ENCODE measurements at places on chromosomes 11 and 22.

DNA sequence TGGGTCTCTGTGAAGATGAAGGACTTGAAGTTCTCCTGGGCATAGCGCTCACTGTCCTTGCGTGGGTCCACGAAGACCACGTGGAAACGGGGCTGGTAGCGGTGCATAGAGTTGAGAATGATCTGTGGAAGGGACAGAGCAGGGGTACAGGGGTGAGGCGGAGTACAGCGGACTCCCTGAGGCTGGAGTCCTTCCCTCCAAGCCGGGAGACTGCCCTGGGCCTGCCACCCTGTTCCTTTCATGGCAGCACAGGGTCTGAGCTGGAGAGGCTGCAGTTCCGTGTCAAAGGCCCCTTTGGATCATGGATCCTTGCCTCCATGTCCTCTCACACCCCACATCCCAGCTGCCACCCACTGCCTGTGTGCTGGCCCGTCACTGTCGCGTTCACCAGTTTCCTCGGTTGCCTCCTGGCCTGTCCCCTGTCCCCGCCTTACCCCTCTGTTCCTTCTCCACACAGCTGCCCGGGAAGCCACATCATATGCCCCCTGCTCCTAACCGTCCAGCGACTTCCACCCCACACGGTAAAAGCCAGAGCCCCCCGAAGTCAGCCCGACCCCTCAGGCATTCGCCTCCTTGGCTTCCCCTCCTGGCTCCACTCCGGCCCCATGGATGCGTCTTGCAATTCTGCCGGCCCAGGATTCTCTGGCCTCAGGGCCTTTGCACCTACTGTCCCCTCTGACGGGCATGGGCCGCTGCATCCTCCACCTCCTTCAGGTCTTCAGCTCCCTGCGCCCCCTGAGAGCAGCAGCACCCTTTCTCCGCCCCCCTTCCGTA lies 3.4 kb upstream of the NUDT8 start:
- no peak for DNase-seq

- no peak for DNase-seq
These were observed 87.2 kb downstream of the PDHX start for GRCh38 chr11:35003658-35004057.

DNA sequence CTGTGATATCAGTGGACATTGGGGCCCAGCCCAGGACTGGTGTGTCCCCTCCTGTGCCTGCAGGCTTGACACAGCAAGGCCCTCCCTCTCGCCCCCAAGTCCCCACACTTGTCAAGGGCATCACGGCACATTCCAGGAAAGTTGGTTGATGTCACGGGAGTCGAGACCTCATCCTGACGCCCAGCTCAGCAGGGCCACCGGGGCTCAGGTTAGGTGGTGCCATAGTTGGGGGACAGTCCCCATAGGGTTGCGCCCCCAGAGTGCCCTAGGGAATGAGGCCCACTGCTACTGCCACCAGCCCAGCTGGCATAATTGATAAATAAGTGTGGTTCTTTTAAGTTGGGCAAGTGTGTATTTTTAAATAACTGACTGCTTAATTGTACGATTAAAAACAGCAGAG lies 28.3 kb upstream of the GRAMD4 start:
- DNase-seq: no peak

DNA sequence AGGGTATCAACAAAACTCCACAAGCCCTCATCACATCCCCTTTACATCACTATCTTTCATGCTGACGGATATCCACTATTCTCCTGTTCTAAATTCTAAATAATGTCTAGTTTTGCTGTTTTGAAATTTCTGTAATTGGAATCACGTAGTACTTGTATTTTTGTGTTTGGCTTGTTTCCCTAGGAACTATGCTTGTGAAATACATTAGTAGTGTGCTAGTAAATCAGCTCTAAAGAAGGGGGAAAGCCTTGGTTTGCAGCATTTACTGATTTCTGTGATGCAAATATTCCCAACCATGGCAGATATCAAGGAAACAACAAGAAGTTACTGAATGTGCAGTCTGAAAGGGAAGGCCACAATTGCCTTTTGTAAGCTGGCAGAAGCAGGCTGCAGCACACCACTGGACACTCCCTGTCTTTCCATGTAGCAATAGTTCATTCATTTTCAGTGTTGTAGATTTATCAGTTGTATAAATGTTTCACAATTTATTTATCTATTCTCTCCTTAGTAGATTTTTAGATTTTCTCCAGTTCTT lies 4.7 kb upstream of the FOLH1 start:
- DNase-seq: no peak

GRCh38 chr22:46363611-46364321 lies 28.3 kb downstream of the TRMU start:
- DNase-seq: no peak

DNA sequence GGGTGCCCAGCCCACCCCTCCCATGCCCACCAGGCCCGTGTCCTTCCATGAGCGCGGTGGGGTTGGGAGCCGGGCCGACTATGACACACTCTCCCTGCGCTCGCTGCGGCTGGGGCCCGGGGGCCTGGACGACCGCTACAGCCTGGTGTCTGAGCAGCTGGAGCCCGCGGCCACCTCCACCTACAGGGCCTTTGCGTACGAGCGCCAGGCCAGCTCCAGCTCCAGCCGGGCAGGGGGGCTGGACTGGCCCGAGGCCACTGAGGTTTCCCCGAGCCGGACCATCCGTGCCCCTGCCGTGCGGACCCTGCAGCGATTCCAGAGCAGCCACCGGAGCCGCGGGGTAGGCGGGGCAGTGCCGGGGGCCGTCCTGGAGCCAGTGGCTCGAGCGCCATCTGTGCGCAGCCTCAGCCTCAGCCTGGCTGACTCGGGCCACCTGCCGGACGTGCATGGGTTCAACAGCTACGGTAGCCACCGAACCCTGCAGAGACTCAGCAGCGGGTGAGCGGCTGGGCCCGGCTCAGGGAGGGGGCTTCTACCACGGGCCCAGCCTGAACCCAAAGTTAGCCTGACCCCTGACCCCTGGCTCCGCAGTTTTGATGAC lies 3.0 kb downstream of the PKP3 start:
- peak; percentile 50 for DNase-seq

DNA sequence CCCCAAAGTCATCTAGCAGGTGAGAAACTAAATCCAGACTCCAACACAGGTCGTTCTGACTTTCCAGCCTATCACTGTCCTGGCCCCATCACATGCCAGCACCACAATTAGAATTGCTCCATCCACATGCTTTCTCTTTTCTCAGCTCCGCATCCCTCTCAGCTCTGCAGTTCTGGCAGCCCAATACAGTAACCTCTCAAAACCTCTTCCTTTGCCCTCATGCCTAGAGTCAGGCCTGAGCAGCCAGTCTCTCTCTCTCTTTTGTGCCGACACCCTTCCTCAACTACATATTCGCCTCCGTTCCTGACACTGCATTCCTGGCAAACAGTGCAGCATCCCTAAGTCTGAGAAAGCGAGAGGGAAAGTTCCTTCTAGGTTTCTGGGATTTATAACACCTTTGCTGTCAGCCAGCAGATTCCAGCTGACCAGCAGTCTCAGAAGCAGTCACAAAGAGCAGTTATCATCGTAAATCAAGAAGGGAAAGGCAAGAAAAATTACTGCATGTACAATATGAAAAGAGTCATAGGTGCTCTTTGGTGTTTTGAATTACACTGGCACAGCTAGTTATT lies 258.0 kb downstream of the FAT3 start:
- no peak for DNase-seq

- no peak for DNase-seq
These were observed 49.1 kb upstream of the A4GALT start for GRCh38 chr22:42769574-42770447.

DNA sequence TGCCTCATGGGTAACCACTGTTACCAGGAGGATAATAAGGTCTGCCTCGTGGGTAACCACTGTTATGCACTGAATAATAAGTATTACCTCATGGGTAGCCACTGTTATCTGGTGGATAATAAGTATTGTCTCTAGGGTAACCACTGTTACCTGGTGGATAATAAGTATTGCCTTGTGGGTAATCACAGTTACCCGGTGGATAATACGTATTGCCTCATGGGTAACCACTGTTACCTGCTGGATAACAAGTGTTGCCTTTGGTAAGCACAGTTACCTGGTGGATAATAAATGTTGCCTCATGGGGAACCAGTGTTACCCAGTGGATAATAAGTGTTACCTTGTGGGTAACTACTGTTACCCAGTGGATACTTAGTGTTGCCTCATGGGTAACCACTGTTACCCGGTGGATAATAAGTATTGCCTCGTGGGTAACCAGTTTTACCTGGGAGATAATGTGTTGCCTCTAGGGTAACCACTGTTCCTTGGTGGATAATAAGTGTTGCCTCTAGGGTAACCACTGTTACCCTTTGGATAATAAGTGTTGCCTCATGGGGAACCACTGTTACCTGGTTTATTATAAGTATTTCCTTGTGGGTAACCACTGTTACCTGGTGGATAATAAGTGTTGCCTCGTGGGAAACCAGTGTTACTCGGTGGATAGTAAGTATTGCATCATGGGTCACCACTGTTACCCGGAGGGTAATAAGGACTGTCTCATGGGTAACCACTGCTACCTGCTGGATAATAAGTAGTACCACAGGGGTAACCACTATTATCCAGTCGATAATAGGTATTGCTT lies 10.6 kb upstream of the NXPE4 start:
- no peak for DNase-seq

DNA sequence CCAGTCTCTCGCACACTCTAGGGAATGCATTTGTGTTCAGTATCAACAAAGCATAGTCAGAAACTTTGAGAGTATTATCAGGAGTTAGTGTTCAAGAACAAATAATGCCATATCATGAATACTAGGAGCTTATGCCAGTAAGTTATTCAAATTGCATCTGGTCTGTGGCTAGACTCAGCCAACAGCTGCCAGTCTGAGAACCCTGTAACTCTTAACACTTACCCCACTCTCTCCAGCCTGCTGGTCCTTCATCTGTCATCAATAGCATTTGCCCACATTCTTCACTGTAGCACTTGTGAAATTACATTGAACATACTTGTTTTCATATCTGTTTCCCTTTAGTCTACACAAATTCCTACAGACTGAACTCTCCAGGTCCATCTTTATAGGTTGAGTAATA lies 1157.5 kb upstream of the RAG2 start:
- DNase-seq: no peak

DNA sequence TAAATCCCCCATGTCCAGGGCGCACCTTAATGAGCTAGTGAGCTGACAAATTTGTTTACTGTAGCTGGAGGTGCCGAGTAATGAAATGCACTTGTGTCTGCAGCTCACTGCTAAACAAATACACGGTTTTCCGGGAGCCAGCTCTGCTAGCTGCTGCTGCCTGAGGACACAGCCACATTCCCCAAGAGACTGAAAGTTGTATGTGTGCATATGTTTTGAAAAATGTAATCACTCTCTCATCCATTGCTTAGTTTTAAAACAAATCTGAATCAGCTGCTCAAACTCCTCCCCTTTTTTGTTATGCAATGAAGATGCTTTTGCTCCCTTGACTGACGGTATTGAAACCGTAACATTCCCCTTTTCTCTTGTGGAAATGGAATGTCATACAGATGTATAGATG lies 62.4 kb upstream of the NNMT start:
- DNase-seq: no peak

- DNase-seq: no peak
These were observed 123.3 kb downstream of the APIP start for GRCh38 chr11:34792814-34793258.

- no peak for DNase-seq
These were observed 30.1 kb downstream of the EXT2 start for GRCh38 chr11:44125598-44125997.

- DNase-seq: no peak
These were observed 15.8 kb upstream of the CTSC start for GRCh38 chr11:88353386-88353785.

- DNase-seq: no peak
These were observed 50.0 kb downstream of the MCHR1 start for GRCh38 chr22:40729284-40729683.

DNA sequence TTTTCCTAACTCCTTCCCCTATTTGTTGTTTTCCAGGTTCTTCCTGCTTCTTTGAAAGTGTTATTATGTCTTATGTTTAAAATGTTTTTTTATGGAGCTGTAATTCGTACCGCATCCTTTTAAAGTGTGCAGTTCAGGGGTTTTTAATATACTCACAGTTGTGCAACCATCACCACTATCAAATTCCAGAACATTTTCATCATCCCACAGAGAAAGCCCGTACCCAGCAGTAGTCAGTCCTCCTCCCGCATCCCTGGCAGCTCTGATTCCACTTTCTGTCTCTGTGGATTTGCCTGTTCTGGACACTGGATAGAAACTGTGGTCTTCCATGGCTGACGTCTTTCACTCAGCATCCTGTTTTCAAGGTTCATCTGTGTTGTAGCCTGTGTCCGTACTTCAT lies 73.7 kb downstream of the JAM3 start:
- no peak for DNase-seq

DNA sequence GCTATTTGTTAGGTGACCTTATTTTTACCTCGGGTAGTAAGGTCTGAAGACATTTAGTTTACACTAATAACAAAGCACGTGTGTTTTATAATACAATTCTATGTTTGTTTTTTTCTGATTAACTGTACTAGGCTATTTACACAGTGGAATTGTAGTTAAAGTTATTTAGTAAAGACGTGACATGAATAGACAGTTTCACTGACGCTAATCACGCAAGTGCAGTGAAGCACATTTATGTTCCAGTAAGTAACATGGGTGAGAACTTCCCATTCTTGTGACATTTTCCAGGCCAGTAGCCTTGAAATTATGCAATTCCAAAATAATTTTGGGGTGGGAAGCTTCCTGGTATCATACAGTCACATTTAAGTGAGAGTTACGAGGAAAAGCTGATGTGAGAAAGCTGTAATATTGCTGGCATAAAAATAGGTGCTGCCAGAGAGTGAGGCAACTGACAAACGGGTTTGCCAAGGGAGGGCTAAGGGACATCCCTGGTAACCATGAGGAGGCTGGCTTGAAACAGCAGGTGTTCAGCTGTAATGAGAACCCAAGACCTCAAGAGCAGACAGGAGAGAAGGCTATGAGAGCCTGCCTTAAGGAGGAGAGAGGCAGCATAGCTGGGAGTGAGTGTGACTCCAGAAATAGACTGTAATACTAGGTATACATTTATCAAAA lies 378.8 kb downstream of the DCDC1 start:
- no peak for DNase-seq

- no peak for DNase-seq
These were observed 2.4 kb downstream of the DDTL start for GRCh38 chr22:23969071-23969470.

DNA sequence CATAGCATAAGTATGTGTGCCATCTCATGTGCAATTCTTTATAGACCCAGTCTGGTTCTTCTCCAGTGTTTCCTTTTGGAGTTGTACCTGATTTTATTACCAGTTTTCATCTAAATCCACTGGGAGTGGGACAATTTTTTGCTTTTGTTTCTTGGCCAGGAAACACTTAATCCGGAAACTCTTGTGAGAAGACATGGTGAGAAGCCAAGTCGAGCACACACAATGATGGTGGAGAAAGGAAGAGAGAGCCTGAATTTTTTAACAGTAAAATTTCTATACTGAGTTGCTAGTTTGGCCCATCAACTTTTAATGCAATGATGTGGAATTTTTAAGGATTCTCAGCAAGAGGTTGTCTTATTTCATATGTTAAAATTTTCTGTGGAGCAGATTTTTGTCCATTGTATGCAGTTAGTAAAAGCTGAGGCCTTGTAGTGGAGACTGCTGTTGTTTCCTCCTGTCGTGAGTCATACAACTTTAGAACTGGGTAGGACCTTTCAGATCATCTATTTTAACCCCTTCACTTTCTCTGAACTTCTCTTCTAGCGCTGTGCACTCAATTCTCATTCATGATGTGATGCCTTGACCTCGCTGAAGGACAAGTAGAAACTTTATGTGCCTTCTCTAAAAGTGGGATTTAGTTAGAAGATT lies 17.1 kb downstream of the FAR1 start:
- DNase-seq: no peak

GRCh38 chr11:123797114-123797513 lies 9.0 kb downstream of the OR6M1 start:
- no peak for DNase-seq

GRCh38 chr11:94876645-94877442 lies 96.5 kb downstream of the CWC15 start:
- peak; percentile 80 for DNase-seq

- DNase-seq: no peak
These were observed 42.4 kb upstream of the KCNQ1OT1 start for GRCh38 chr11:2742201-2742600.

Measured in GDM1 (cell line).